ENCODE measurements at places on chromosomes 2 and 18.

DNA sequence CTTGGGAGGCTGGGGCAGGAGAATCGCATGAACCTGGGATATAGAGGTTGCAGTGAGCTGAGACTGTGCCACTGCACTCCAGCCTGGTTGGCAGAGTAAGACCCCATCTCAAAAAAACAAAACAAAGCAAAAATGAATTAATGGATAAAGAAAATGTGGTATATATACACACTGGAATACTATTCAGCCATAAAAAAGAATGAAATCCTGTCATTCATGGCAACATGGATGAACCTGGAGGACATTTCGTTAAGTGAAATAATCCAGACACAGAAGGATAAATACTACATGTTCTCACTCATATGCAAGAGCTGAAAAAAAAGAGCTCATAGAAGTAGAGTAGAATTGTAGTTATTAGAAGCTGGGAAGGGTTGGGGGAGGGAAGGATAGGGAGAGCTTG, 80.8 kb downstream of the RAB31 start:
- no peak for DNase-seq

DNA sequence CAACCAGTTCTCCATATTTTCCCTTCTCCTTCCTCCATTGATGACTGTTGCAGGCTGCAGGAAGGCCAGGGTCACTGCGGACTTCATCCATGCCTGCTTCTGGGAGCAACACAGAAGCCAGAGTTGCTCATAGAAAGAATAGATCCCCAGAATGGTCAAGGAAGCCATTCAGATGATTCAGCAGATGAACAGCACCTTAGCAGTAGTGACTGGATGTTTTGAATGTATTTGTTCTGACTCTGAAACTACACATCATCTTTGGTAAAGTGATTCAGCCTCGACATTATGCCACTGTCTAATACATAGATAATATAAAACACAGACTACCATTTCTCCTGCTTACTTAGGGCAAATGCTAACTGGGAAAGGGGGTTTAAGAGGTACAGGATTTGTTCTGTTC, 411.6 kb downstream of the RND3 start:
- no peak for DNase-seq

GRCh38 chr18:28177828-28178635, 1.1 kb upstream of the CDH2 start:
- DNase-seq: no peak

DNA sequence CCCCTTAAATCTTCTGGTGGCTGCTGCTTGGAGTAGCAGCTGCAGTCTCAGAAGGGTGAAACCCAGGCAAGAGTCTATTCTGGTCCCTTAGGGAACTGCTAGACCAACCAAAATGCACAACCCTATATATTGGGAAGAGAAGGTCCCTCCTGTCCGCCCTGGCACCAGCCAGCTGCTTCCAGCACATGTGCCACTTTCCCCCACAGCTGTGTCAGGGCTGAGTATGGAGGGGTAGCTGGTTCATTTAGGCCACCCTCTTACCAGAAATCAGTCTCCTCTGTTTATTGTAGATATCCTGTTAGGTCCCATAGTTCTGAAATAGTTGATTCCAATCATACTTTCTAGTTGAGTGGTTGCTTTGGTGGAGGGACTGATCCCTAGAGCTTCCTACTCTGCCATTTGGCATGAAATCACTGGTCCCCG, 68.9 kb downstream of the BIRC6 start:
- DNase-seq: no peak

DNA sequence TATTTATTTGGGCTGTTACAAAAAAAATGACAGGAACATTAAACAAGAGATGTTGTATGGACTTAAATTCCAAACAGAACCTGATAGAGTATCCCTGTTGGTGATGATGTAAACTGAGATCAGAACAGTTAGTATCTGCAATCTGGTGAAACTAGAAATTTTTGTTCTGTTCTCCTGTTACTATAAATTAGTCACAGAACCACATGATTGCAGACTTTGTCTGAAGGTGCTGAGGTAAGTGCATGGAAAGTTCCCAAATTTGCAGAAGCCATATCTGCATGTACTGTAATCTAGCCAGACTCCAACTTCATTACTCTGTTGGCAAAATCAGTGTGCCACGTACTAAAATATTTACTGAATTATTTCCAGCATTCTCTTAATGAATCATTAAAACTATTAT, 516.3 kb upstream of the FSIP2 start:
- DNase-seq: no peak

- DNase-seq: no peak
These were observed 252.5 kb downstream of the XIRP2 start for GRCh38 chr2:167140767-167141166.

GRCh38 chr18:74562775-74563174, 28.5 kb downstream of the CNDP1 start:
- no peak for DNase-seq

- DNase-seq: no peak
These were observed 120.1 kb upstream of the EML6 start for GRCh38 chr2:54603357-54603756.

DNA sequence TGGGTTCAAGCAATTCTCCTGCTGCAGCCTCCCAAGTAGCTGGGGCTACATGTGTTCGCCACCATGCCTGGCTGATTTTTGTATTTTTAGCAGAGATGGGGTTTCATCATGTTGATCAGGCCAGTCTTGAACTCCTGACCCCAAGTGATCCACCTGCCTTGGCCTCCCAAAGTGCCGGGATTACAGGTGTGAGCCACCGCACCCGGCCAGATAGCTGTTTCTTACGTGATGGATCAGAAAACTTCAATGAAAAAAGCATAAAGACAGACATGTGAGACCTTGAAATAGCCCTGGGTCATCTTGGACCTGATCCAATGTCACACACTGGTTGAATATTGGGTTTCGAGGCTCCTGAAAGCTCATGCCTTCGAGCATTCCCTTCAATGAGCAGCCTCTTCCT, 66.7 kb upstream of the RTN4 start:
- no peak for DNase-seq

DNA sequence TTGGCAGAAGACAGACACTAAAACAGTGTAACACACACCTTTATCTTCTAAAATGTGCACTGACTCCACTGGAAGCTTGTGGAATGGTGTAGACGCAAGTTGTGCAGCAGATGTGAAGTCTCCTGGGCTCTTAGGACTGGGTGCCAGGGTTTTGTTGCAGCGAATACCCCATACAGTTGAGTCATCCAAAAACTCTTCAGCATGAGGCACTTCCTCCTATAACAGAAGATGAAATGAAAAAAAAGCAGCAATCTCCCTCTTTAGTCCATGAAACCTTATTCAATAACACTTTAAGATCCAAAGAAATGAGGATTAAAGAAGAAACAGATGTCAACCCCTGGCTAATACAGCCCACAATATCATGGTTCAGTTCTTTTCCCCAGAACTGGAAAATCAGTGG, 22.2 kb downstream of the BUB1 start:
- no peak for DNase-seq
